ENCODE measurements at places on chromosomes 5 and 9.

DNA sequence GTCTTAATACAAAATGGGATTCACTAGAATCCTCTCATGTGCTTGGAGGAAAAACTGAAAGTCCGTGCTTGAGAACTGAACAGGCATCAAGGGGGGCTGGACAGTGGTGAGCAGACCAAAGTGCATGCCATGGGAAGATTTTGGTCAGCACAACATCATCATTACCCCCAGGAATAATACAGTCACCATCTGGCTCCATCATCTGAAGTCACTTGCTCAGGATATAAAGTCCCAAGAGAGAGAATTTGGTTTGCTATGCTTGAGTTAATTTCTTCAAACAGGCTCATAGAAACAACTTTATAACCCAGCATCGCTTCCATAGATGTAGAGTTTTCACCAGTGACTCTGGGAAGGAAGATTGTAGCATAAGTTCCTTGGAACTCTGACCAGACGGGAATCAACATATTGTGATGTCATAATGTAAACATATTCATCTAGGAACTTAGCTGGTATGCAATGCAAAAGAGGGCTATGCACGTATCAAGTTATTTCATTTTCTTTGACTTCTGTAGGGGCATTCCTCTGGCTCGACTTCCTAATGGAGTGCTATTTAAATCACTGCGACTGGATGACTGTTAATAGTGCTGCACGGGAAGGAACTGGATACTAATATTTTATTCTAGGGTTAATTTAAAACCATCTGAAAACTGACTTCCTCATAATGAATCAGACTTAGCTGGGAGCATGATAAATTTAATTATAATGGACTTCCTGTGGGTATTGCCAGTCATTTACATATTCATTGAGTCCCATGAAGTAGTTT, 145.2 kb downstream of the MTRR start:
- no peak for DNase-seq

DNA sequence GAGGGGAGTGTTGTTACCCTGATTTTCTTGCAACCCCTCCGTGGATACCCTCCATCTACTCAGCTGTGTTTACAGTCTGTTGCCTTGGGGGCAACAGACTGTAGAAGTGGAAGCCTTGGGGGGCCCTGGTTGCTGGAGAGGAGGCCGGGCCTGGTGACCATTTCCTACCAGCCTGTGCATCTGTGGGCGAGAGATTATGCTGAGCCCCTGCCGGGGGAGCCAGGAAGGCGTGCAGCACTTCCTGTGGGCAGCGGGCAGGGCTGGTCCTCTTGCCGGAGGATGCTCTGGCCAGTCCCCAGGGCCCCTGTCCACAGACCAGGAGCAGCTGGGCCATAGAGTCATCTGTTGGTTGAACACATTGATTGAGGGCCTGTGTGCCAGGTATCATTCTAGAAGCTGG, 11.1 kb downstream of the ERGIC1 start:
- DNase-seq, result no peak

GRCh38 chr5:168401226-168401625, 85.0 kb upstream of the RARS1 start:
- no peak for DNase-seq

GRCh38 chr5:54159153-54159892, 151.1 kb downstream of the ARL15 start:
- DNase-seq, result no peak

DNA sequence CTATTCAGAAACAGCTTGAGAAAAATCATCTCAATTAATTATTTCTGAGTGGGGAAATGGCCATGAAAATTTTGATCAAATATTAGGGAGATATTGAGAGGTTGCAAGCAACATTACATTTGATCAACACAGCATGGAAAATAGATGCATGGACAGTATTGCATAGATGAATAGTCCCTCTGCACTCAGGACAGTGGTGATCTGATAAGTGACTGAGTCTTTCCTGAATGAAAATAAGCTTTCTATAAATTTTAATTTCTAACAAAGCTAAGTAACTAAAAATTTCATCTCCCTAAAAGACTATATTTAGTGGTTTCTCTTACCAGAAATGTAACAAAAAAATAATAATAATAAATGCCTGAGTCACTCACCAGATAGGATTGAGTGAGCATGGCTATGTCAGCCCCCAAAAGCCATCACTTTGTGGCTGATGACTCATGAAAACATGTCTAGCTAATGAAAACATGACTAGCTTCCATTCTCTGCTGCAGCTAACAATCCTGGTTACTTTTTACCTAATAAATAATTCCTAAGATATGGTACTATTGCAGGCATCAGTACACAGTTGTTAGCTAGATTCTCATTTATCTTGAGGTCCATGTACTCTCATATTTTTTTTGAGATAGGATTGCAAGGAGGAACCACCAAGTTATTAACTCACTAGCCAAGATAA, 1294.8 kb upstream of the ACO1 start:
- DNase-seq, result no peak

DNA sequence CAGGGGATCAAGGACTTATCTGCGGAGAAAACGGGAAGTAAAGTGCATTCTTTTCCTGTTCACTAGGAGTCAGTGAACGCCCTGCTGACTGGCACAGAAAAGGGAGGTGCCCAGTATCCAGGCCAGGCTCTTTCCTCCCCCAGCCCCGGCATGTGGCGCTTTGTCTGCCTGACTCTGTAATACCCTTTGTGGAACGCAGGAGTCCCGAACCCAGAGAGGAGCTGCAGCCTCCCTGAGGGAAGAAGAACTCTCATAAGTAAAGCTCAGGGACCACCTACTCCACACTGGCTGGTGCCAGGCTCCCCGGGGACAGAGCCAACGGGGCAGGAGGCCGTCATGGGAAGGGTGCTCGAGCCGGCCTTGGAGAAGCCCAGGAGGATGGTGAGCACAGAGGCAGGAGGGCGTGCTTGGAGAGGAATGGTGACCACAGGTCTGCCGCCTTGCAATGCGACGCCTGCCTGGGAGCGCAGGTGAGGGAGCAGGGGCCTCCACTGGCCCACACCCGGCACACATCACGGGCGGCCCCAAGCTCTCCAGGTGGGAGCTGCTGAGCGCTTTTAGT, 31.5 kb downstream of the VAV2 start:
- no peak for DNase-seq

- DNase-seq, result no peak
These were observed 8.8 kb upstream of the WDR5 start for GRCh38 chr9:134127065-134127580.

DNA sequence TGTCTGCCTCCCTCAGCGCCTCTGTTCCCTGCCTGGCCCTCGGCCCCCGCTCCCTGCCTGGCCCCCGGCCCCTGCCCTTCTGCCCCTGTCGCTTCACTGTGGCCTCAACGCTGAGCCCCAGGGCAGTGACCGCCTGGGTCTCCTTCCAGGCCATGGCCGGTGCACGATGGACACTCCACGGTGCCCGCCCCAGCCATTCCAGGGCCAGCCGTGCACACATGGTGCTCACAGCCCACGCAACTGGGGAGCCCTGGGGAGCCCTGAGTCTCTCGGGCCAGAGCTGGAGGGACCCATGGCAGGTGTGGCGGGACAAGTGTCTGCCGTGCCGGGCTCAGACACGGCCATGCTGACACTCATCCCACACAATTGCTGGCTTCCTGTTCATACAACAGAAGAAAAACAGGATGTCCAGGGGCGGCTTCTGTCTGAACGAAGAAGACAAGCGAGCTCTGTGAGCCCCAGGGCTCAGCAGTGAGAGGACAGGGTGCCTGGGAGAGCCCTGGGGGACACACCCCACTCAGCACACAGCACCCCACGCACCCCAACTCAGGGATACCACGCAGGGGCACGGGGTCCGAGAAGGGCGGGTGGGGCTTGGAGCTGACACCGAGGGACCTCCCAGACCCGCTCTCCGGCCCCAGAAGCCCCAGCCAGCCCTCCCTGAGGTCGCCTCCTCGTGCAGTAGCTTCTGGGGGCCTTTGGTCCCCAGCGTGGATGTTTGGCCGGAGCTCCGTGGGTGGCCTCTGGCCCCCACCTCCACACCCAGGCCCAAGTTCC, 35.7 kb downstream of the EXD3 start:
- no peak for DNase-seq

- no peak for DNase-seq
These were observed 64.7 kb downstream of the FRMD3 start for GRCh38 chr9:83473488-83473971.

GRCh38 chr9:121360601-121361374, 9.3 kb downstream of the STOM start:
- DNase-seq, result no peak

Measured in activated CD8-positive, alpha-beta memory T cell treated with anti-CD3 and anti-CD28 coated beads for 1 hour (primary cell).